ENCODE measurements at places on chromosomes 1 and 21.

GRCh38 chr21:31198575-31198974 lies 145.5 kb downstream of the TIAM1 start:
- DNase-seq: no peak

DNA sequence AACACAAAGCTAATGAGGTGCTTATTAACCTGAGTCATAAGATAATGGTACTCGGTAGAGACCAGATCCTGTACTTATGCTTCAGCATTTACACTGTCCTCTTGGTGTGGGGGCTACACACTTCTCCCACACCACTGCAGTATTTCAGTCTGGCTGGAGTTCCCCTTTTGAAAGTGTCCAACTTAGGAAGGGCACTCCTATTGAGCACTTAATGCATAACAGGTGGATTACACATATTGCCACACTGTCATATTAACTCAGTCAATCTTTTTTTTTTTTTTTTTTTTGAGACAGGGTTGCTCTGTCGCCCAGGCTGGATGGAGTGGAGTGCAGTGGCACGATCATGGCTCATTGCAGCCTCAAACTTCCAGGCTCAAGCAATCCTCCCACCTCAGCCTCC lies 1.5 kb downstream of the GPATCH4 start:
- DNase-seq: no peak

DNA sequence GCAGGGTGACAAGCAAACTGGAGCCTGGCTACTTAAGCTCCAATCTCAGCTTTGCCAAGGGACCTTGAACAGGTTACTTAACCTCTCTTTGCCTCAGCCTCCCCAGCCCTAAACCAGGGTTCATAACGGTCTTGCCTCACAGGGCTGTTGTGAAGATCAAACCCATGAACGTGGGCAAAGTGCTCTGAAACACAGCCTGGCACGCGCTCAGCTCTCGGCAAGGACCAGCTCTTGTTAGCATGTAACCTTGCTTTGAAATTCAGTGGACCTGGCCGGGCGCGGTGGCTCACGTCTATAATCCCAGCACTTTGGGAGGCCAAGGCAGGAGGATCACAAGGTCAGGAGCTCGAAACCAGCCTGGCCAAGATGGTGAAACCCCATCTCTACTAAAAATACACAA lies 24.8 kb downstream of the RAP1GAP start:
- no peak for DNase-seq

DNA sequence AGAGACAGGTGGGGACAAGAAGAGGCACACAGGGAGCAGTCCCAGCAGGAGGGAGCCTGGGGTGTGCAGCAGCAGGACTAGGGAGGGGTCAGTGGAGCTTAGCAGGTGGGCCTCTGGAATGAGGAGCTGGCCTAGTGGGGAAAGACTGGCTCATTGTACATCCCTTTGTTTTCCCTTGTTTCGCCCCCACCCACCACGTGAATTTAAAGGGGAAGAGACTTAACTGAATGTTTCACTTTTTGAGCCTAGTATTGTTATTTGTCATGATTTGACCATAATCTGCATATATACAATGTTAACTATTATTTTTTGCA lies 181.7 kb downstream of the DHRS3 start:
- DNase-seq: no peak

DNA sequence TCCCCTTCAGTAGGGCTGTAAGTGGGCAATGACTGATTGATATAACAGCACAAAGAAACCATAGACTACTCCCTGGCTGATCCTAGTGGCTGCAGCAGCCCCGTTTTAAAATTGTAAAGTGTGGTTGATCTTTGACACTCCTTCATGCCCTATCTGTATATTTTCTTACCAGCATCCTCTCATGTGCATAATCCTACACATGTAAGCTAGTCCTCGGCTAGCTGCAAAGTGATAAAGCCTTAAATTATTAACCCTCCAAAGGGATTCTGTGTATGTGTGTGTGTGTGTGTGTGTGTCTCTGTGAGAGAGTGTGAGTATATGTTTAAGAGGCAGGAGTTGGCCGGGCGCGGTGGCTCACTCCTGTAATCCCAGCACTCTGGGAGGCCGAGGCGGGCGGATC lies 30.8 kb upstream of the CDC14A start:
- DNase-seq: no peak
